ENCODE measurements at places on chromosomes 4 and X. TPM values are rescaled to one million over a fixed set of nuclear protein-coding genes. Genes with fewer than 3 reads are reported as not detected.

The ZNF157 gene
- total RNA-seq: 0.96 TPM

The VEGFD gene
- not detected for total RNA-seq

The XAGE2 gene
- not detected for total RNA-seq

The TLL1 gene
- not detected for total RNA-seq

The REELD1 gene
- total RNA-seq: 0.08 TPM

The GPC4 gene
- total RNA-seq: not detected

The PNMA6F gene
- total RNA-seq: not detected

The ADH7 gene
- not detected for total RNA-seq

The SPOCK3 gene
- total RNA-seq: not detected

The CNKSR2 gene
- total RNA-seq: 5.0 TPM

The RHOXF2 gene
- not detected for total RNA-seq

The ZMAT1 gene
- 1.9 TPM for total RNA-seq

The RTL9 gene
- total RNA-seq: not detected

The ASMTL gene
- total RNA-seq: 29.6 TPM

The PNMA6A gene
- 1.6 TPM for total RNA-seq

The SYP gene
- total RNA-seq: 2.7 TPM

The UBA1 gene
- total RNA-seq: 258 TPM

The PAGE2B gene
- total RNA-seq: not detected

The MAGEA9B gene
- not detected for total RNA-seq

The HSFX4 gene
- not detected for total RNA-seq

The SLC6A14 gene
- total RNA-seq: not detected

The GPR82 gene
- 0.40 TPM for total RNA-seq

The TEX13C gene
- not detected for total RNA-seq
